Inflammatory macrophage treated with lipopolysaccharide for 4 hours (primary cell): ENCODE measurements at places on chromosomes 12 and 14.

DNA sequence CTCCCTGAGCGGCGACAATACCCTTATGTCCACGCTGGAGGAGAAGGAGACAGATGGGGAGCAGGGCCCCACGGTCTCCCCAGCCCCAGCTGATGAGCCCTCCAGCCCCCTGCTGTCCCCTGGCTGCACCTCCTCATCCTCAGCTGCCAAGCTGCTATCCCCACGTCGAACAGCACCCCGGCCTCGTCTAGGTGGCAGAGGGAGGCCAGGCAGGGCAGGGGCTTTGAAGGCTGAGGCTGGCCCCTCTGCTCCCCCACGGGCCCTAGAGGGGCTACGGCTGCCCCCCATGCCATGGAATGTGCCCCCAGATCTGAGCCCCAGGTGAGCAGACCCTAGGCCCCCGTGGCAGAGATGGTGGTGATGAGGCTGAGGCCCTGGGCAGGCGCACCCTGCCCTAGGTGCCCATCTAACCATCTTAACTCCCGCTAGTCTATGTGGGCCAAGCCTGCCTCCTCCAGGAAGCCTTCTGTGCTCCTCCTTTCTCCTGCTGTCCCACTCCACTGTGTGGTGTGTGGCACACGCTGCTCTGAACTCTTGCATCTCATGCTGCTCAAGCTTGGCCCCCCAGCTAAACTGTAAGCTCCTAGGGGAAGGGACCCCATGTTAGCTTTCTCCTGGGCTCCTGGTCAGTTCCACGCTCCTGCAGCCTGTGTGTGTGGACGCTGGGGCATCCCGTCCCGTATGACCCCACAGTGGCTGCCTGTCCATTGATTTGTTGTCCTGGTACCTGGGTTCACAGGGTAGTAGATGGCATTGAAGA lies 12.1 kb downstream of the MCRS1 start:
- no peak for DNase-seq

DNA sequence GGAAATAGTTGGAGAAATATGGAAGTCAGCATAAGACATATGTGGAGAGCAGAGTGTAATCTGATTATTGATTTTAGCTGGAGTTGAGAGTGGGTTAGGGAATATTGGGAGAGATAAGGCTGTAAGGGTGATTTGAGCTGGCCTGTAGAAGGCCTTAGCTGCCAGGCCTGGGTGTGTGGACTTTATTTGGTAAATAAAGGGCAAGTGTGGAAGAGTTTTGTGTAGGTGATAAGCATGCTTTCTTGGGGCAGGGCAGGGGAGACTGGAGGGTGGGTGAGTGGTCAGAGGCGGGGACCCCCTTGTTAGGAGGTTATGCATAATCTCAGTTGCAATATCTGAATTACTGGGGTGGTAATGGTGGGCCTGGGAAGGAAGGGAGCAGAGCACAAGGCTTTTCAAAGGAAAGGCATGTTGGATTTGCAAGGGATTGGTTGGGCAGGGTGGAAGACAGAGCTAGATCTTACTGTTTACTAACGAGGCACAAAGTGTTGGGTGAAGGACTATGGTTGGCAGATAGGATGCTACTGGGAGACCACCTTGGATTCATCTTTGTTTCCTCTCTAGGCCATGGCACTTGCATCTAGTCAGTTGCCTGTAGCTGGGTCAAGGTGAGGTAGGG lies 5.5 kb downstream of the KHNYN start:
- no peak for DNase-seq

GRCh38 chr14:55005071-55005470 lies 21.8 kb downstream of the WDHD1 start:
- no peak for DNase-seq

DNA sequence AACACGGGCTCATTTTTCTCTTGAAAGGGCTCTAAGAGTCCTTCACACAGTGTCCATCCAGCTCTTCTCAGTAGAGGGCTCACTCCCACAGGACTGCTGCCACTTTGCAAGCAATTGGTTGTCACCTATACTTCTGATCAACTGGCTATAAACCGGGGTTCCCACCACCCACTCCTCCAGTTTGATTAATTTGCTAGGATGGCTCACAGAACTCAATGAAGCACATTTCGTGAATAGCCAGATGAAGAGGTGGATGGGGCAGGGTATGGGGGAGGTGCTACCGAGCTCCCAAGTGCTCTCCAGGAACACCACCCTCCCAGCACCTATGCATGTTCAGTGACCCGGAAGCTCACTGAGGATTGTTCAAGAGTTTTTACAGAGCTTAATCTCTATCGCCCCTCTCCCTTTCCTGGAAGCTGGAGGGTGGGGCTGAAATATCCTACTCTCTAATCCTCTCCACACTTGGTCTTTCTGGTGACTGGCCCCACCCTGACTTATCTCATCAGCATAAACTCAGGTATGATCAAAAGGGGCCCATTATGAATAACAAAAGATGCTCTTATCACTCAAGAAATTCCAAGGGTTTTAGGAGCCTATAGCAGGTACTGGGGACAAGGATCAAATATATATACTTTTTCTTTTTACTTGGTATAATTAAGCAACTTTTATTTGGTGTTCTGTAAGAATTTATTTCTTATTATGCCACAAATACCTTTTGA lies 13.9 kb upstream of the EGLN3 start:
- no peak for DNase-seq

DNA sequence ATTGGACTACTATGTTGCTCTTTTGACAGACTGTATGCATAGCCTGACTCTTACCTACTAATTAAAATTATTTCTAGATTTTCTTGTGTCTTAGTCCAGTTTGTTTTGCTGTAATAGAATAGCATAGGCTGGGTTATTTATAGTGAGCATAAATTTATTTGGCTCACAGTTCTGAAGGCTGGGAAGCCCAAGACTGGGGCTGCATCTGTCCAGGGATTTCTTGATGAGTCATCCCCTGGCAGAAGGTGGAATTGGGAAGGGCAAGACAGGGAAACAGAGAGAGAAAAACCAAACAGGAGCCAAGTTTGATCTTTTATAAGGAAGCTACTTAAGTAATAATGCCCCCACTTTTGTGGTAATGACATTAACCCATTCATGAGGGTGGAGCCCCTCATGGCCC lies 759.2 kb upstream of the LRFN5 start:
- DNase-seq: no peak

GRCh38 chr14:75249958-75250336 lies 28.7 kb upstream of the FOS start:
- DNase-seq: no peak

GRCh38 chr14:95685978-95686922 lies at the start of gene TCL1B:
Gene TCL1B (plus strand): TSS chr14:95686426. CDS start chr14:95686468, 42 bp downstream.
- DNase-seq: no peak

DNA sequence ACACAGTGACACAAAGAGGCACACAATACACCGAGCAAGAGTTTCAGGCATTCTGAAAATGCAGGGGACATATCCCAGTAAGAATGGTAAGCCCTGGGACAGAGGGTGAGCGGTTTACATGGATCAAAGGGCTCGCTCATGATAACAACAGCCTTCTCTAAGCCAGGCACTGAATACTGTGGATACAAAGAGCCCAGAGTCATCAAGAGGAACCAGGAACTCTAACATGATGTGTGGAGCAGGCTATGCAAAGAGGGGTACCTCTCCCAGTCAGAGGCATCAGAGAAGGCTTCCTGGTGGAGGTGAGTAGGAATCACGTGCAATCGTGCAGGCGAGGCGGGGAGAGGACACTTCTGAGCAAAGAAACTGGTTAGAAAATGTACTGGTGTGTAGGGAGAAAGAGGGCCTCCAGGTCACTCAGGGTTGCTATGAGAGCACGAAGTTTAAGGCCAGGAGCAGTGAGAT lies 76.9 kb upstream of the EEA1 start:
- no peak for DNase-seq
